ENCODE measurements at places on chromosomes 3 and 15. TPM values are rescaled to one million over a fixed set of nuclear protein-coding genes. Genes with fewer than 3 reads are reported as not detected.

GRCh38 chr3:71896751-71897150 lies 111.8 kb upstream of the PROK2 start:
- no peaks in the 10 kb centered on the region for H3K4me1 ChIP-seq
- no peaks in the 10 kb centered on the region for H3K27me3 ChIP-seq
- DNase-seq = no peak
- no peaks in the 10 kb centered on the region for H3K36me3 ChIP-seq
- H3K4me3 ChIP-seq = no peak overlapping the region

GRCh38 chr3:56988458-56989168 lies 71.9 kb upstream of the SPATA12 start:
- peak; percentile 89 for DNase-seq
- H3K27me3 ChIP-seq = no peaks in the 10 kb centered on the region
- no peak overlapping the region for H3K27ac ChIP-seq
- H3K36me3 ChIP-seq = no peaks in the 10 kb centered on the region
- H3K4me3 ChIP-seq = no peak overlapping the region

The A4GNT gene
- total RNA-seq = not detected

The ZNF660 gene
- 19.9 TPM for total RNA-seq

The ADIPOQ gene
- total RNA-seq = not detected

The NTRK3 gene
- total RNA-seq = 0.52 TPM

The TF gene
- 0.40 TPM for total RNA-seq

DNA sequence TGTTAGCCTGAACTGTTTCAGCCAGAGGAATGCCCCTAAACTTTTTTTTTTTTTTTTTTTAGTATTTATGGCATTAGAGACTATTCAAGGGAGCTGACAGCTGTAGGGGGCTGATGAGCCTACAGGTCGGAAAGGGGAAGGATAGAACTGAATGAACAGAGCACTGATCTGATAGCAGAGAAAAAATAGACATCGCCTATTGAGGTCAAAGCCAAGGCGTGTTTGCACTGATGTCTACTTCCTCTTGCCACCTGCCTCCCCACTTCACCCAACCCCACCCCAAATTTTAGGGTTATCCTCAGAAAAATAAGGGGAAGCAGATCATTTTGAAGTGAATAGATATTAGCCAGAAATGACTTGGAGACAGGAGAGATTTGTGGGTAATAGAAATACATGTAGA lies 3.0 kb upstream of the ZMAT3 start:
- no peaks in the 10 kb centered on the region for H3K27me3 ChIP-seq
- H3K36me3 ChIP-seq = no peaks in the 10 kb centered on the region
- no peak for DNase-seq
- H3K4me3 ChIP-seq = no peak overlapping the region

DNA sequence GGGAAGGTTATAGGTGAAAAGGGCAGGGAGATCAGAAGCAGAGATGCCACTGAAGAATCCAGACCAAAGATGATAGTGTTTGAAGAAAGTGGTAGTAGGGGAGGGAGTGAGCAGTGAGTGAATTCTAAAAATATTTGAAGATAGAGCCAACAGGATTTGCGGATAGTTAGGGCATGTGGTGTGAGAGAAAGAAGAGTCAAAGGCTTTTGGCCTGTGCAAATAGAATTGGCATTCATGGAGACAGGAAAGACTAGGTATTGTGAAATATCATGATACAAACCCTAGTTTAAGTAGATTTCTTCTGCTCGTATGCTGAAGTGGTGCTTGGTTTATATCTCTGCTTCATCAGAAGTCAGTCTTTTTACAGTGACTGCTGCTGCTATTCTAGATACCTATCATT lies 224.2 kb upstream of the CFAP20DC start:
- DNase-seq = no peak
- H3K27me3 ChIP-seq = no peaks in the 10 kb centered on the region
- no peak overlapping the region for H3K27ac ChIP-seq
- H3K4me3 ChIP-seq = no peak overlapping the region
- H3K4me1 ChIP-seq = no peaks in the 10 kb centered on the region
- H3K36me3 ChIP-seq = no peaks in the 10 kb centered on the region

DNA sequence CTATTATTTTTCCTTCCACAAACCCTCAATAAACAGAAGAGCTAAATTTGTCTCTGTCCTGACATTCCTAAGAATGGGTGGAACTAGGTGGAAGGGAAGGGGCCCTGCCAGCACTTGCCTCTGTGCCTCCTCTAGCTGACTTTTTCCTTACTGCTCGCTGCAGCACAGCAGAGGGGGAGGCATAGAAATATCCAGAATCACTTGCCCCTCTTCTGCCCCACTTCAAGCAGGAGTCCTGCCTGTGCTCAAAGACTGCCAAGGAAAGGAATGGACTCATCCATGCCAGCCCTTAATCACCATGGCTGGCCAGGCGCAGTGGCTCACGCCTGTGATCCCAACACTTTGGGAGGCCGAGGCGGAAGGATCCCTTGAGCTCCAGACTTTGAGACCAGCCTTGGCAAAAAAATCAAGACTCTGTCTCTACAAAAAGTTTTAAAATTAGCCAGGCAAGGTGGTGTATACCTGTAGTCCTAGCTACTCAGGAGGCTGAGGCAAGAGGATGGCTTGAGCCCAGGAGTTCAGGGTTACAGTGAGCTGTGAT lies 51.8 kb downstream of the ADCY5 start:
- peaks cover 10% of the 10 kb centered on the region for H3K27me3 ChIP-seq
- no peak for DNase-seq
- no peak overlapping the region for H3K4me3 ChIP-seq
- no peaks in the 10 kb centered on the region for H3K36me3 ChIP-seq

DNA sequence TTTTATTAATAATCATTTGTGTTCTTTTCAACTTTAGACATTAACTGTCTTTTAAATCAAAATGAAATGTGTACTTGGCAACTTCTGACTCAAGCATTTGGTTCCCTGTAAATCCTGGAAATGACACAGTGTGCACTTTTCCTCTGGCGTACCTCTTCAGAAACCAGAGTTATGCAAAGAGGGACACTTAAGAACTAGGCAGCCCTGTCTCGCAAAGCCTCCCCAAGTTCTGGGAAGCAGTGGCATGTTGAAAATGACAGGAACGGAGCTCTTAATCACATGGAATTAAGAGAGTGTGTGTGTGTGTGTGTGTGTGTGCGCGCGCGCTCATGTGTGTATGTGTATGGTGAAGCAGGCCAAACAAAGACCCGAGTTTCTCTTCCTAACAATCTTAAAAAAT lies 707.4 kb downstream of the MECOM start:
- H3K4me3 ChIP-seq = no peak overlapping the region
- DNase-seq = no peak
- H3K4me1 ChIP-seq = no peaks in the 10 kb centered on the region
- H3K27me3 ChIP-seq = no peaks in the 10 kb centered on the region
- no peak overlapping the region for H3K27ac ChIP-seq
